ENCODE measurements at places on chromosomes 2 and 18. TPM values are rescaled to one million over a fixed set of nuclear protein-coding genes. Genes with fewer than 3 reads are reported as not detected.

The COX7A2L gene
- total RNA-seq: 193 TPM

The CDH2 gene
- 35.9 TPM for total RNA-seq

The IL1F10 gene
- not detected for total RNA-seq

The AP1S3 gene
- total RNA-seq: 25.2 TPM

The SAP130 gene
- 11.2 TPM for total RNA-seq

The POTEE gene
- 0.03 TPM for total RNA-seq

The LBX2 gene
- total RNA-seq: 4.0 TPM

The KCTD1 gene
- total RNA-seq: 27.3 TPM

The RAPGEF4 gene
- total RNA-seq: 0.15 TPM

The CPLX4 gene
- total RNA-seq: not detected

The MAP4K4 gene
- 60.9 TPM for total RNA-seq

The MGAT4A gene
- total RNA-seq: 1.2 TPM

The OTOS gene
- not detected for total RNA-seq

The ASPRV1 gene
- total RNA-seq: 0.37 TPM

The IL36RN gene
- total RNA-seq: 0.06 TPM

The FER1L5 gene
- total RNA-seq: not detected

Data from A549 treated with CpdA at 1 μM for 4 hours (cell line).